ENCODE measurements at places on chromosomes 3 and 15. TPM values are rescaled to one million over a fixed set of nuclear protein-coding genes. Genes with fewer than 3 reads are reported as not detected.

- DNase-seq, result no peak
These were observed 64.9 kb upstream of the ZBTB20 start for GRCh38 chr3:115211810-115212492.

DNA sequence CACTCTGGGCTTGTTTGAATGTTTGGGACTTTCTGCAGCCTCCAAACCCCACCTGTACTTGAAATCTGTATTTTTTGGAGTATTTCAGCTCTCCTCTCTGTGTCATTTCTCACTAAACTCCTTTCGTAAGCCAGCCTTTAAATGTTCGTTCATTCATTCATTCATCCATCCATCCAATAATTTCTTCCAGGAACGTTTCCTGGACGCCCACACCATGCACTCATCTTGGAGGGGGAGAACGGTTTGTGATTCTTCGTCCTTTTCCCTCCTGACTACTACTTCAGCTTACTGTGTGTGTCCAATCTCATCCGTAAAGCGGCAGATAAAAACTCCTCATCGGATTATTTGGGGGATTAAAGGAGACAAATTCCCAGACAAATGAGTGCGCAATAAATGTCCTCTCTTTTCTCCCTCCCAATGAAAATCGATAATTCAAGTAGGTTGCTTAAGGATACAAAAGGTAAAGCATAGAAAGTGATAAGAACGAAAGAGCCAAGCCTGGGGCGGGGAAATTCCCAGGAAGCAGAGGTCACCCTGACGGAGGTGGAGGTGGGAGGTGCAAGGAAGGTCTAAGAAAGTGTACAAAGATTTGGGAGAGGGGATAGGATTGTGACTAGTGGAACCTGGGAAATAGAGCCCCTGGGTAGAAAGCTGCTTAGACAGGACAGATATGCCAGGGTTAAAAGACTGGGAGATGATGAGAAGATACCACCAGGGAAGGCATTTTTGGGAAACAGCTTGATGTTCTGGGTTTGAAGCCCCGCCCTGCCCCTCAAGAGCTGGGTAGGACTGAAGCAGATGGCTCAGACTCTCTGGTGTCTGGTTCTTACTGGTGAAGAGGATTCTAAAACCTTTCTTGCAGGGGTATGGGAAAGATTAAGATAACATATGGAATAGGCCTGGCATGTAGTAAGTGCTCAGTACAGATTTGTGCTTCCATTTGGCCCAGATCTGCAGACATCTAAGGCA lies 896 bp upstream of the KLHL25 start:
- peak; percentile 32 for DNase-seq

GRCh38 chr15:99478977-99479376 lies 86.8 kb upstream of the MEF2A start:
- DNase-seq, result no peak

DNA sequence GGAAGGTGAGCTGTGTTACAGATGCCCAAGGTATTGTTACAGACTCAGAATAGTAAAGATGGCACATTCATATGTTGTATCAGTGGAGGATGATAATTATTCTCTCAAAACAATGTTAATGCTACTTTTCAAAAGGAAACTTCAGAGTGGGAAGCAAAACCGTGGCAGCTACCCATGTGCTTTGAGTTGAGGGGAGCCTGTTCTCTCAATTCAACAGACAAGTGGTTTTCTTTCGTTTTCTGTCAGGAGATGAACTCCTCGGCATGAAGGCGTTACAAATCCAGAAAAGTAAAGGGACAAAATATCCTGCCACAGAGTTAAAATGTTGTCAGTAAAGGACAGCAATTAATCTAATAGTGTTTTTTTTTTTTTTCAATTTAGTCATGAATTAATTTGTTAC lies 629.4 kb upstream of the GBE1 start:
- no peak for DNase-seq

- DNase-seq, result no peak
These were observed 55.1 kb downstream of the AAGAB start for GRCh38 chr15:67199391-67199790.

DNA sequence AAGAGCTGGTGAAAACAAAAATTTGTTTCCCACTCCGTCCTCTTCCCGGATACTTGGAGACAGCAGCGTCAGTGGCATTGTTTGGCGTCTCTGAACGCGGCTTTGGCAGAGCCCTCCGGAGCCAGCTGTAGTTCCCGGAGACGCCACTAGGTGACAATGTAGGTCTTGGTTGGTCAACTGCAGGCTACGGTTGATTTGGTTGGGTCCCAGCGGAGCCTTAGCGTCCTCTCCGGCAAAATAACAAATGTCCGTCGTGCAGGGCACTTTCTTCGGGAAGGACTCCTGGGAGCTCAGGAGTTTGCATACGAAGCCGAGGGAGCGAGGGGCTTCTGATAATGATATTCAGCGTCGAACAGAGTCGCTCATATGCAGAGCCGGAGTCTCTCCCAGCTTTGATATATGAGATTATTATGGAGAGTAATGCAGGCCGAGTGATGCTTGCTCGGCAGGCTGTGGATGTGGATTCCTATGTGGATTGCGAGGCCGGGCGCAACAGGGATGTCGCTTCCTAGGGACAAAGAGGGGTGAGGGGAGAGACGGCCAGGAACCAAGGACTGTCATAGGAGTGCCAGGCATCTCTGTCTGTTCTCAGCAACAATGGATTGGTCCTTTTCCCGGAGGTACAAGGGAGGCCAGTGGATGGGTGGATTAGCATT lies 74.8 kb downstream of the IL20RB start:
- peak; percentile 92 for DNase-seq

GRCh38 chr3:4515916-4516579 lies 22.9 kb downstream of the ITPR1 start:
- no peak for DNase-seq

DNA sequence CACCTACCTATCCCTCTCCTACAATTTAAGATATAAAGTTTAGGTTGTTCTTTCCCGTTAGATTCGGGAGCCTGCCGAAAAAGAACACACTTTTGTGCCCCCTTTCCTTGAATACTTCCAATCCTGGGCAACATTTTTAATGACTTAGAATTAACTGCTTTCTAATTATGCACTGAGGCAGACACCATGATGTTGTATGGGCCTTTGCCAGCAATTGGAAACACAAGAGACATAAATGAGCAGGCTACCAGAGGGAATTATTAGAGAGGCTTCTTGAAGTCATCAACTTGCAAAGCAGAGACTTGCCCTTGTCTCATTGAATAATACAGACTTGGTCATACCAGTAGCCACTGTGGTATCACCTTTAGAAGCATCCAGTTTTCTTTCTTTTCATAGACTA lies 96.8 kb downstream of the CDIN1 start:
- no peak for DNase-seq

DNA sequence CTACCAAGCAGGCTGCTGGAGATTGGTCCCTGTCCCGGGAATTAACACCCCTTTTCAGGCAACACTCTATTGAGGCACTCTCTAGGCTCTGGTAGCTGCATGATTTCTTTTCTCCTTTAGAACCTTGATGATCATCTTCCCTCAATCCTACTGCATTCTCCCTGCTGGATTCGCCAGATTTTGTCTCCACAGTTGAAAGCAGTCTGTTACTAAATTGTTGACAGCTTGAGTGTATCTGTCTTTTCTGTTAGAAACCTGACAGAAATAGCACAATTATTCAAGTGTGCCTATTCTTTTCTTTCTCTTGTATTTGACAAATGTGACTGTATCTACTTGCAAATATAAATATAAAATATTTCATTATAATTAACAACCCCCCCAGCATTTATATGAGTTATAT lies 830.8 kb upstream of the CADM2 start:
- no peak for DNase-seq

GRCh38 chr3:194397757-194398312 lies 1.2 kb downstream of the GP5 start:
- no peak for DNase-seq

- DNase-seq, result no peak
These were observed 56.3 kb downstream of the PPARG start for GRCh38 chr3:12345141-12345561.

DNA sequence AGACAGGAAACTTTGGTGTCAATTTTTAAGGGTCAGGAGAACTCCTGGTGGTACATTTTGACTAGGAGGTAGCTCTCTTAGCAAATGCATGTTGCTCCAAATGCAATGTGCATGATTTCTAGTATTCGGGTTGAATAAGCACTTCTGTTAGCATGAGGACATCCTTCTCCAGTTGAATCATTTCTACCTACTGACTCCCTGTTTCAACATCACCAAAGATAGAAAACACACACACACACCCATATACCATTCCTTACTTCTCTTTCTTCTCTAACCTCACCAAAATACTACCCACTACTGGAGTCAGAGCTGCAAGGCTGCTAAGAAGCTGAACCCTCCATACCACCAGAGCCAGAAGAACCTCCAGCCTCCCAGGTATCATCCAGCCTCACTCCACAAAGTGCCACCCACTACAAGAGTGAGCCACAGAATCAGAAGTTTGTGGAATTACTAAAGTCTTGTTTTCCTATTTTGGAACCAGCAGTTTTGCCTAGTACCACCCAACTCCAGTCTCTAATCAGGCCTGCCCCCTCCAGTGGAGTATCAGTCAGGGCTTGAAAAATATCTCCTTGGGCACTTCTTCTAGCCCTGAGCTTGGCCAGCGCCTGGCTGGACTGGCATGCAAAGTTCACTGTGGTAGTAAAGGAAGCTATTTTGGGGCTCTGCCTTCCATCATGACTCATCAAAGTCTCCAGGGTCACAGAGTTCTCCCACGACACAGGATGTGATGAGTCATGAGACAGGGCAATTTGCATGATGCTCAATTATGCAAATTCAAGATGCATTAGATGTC lies 110.3 kb downstream of the CYP19A1 start:
- peak; percentile 81 for DNase-seq

DNA sequence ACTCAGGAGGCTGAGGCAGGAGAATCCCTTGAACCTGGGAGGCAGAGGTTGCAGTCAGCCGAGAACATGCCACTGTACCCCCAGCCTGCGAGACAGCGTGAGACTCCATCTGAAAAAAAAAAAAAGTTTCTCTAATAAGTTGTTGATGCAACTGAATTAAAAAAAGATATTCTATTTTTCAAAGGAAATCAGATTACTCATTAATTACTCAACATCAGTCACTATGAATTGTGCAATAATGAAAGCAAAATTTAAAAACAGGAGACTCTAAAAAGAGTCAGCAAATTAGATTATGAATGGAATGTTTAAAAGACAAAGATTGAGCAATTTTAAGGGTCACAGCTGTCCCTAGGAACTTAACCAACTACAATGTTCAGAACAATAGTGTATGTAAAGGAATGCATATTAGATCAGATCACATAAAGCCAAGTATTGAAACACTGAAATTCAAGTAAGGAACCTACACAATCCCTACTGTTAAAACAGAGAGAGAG lies 60.2 kb upstream of the SLC4A7 start:
- no peak for DNase-seq

- peak; percentile 77 for DNase-seq
These were observed 192.6 kb upstream of the LYSMD4 start for GRCh38 chr15:99925661-99926461.

DNA sequence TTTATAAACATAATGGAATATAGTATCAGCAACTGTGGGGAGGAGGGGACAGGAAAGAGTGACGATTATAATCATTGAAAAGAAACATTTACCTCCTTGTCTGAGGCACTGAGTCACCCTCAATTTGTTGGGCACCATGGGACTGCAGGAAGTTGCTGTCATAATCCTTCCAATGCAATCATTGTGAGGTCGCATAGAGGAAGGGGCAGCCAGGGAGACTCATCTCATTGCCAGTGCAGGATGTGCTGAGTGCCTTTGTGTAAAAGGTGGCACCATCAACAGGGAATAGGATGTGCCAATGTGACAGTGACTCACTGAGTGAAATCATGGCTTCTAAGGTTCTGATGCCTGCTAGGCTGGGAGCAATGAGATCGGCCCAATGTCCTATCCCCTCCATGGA lies 300.4 kb upstream of the ADAMTS9 start:
- DNase-seq, result no peak

DNA sequence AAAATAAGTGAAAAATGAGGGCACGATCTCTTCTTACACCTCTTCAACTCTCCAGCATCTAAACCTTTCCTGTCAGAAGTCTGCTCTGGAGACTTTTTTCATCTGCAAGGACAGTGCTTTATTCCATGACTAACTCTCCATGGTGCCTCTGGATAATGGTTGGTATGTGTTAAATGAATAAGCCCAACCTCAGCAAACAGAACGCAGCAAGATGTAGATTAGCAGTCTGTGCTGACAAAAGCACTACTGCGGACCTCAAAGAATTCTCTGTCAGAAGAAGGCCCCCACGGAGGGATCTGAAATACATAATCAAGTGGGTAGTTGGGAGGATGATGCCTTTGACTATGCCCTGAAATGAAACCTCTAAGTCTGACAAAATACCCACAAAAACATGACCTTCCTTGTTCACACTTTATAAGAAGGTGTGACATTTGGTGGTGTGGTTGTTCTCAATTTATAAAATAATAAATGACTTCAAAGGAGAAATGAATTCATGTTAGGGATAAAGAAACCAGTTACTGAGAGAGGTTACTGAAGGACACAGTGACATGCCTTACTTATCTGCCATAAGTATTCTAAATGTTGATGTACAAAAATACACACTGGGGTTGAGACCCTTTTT lies 43.2 kb upstream of the ADCY5 start:
- no peak for DNase-seq

- no peak for DNase-seq
These were observed 19.0 kb upstream of the PRICKLE2 start for GRCh38 chr3:64244011-64244942.

DNA sequence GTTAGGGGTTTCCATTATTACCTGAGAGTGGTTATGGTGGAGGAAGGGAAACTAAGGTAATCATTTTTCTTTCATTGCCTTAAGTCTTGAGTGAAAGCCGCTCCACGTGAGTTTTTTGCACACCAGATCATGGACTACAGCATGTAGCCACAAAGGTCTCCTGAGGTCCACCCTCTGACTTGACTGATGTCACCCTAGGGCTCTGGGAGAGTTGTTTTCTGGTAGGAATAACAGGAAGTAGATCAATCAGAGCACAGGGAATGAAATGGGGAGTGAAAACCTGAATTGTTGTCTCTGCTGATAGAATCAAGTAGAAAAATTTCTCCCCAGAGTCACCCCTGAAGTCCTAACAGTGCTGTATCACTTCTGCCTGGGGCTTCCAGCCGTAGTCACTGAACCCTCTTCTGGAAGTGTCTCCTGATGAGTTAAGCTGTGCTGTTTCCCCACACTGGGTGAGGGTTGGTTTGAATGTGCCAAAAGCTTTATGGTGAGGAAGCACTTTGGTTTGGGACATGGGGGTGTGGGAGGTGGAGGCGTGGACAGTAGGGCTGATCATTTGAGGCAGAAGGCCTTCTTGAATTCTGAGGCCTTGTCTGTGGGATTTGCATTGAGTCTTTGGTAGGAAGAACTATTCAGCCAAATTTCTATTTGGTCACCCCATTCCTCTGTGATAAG lies 64.3 kb downstream of the SLCO3A1 start:
- no peak for DNase-seq

DNA sequence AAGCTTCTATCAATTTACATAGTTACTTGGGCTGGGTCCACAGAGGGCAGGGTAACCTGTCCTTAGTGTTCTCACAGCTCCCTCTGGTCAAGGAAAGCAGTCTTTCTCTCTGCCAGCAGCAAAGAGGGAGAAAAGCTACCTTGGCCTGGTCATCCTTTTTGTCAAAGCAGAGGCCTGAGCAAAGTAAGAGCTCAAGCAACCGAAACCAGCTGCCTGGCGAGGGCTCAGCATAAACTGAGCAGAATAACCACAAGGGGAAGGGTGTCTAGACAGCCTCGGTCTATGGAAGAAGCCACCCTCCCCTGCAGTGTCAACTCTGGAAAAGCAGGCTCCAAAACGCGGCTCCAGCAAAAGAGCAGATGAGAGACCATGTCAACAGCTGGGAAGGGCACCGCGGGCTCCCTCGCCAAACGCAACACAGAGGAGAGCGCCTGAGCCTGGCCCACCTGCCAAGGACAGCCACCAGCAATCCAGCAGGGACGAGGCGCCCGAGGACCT lies 17.4 kb downstream of the LRIG1 start:
- peak; percentile 71 for DNase-seq

HCLS1 gene
- total RNA-seq, result 66.8 TPM

SCG5 gene
- total RNA-seq, result 2.6 TPM

SYNPR gene
- total RNA-seq, result not detected

THSD4 gene
- 143 TPM for total RNA-seq

SLC6A1 gene
- 1.4 TPM for total RNA-seq
